ENCODE measurements at places on chromosomes 3 and 15.
A peak's percentile ranks its signal among the peaks of the same experiment; 100 is the strongest.

- no peak for DNase-seq
These were observed 126.0 kb downstream of the ST8SIA2 start for GRCh38 chr15:92519709-92520108.

DNA sequence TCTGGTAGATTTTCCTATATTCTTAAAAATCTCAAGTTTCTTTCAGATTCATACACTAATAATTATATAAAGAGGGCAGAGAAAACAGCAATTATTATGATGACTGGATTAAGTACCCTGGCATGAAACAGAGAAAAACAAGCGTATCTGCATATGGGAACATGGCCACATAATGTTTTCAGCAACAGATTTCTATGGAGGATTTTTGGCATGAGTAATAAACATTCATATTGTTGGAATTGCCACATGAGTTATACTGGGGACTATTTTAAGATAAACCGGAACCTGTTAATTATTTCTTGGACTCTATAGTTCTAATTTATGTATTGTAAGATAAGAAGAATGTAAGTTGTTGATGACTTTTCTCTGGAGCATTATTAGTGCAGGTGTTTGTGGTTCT lies 112.7 kb downstream of the OXSM start:
- DNase-seq = no peak

- DNase-seq = no peak
These were observed at the start of gene MUSTN1 for GRCh38 chr3:52834871-52835501. Gene MUSTN1 (minus strand): TSS chr3:52835019. CDS start chr3:52834948, 71 bp downstream.

DNA sequence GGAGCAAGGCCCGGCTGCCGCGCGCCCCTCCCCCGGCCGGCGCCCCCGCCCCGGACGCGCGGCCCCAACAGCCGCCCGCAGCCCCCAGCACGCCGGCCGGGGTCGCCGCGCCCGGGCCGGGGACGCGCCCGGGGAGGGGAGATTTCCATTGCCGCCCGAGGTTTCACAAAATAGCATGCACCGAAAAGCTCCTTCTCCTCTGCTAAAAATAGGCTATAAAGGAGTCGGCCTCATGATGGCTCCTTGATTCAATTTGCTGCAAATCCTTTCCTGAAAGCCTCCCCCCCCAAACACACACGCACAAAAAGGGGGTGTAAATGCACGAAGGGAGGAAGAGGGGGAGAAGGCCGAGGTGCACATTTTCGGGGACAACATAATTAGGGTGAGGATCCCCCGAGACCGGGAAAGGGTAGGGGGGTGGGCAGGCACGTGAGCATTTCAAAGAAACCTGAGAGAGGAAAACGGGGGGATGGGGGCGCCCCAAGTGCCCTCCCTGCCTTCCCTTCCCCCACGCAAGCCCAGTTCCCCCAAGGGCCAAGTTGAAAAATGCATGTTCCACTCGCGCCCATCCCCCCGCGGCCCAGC lies 734 bp downstream of the TBL1XR1 start:
- DNase-seq = peak; percentile 34

- DNase-seq = no peak
These were observed 37.6 kb downstream of the MTMR10 start for GRCh38 chr15:30953731-30954378.

DNA sequence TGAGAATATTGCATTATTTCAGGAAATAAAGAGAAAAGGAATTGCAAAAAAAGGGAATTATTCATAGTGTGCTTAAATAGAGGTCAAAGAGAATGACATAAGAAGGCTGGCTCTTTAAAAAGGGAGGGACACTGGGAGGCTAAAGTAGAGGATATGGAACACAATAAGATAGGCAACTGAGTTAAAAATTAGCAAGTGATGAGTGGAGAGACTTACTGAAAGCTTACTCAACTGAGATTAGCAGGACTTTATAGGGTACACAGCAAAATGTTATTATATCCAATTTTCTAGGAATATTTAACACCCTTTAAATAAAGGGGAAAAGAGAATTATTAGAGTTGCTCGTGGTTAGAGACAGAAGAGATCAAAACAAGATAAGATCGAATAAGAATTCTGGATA lies 375.2 kb downstream of the LSAMP start:
- no peak for DNase-seq

All from NCI-H2029 (cell line).